Heart left ventricle (tissue), 16 donors: ENCODE measurements at places on chromosomes 5 and 9. TPM values are rescaled to one million over a fixed set of nuclear protein-coding genes. Genes with fewer than 3 reads are reported as not detected.

- no peak overlapping the region for H3K4me3 ChIP-seq
- peaks cover 41% of the 10 kb centered on the region for H3K4me1 ChIP-seq
- no peak for DNase-seq
- peak overlapping the region; percentile 64 for H3K27ac ChIP-seq
- no peaks in the 10 kb centered on the region for H3K27me3 ChIP-seq
- no peaks in the 10 kb centered on the region for H3K36me3 ChIP-seq
Measured at GRCh38 chr9:68998385-68998784, 15.5 kb downstream of the PRKACG start.

The PLAC8L1 gene
- not detected for polyA plus RNA-seq

The PCDHGA4 gene
- 5.1 TPM for polyA plus RNA-seq

GRCh38 chr9:6645355-6646292, at the start of gene GLDC:
GLDC (minus strand) TSS chr9:6645729; CDS start chr9:6645499, 230 bp downstream.
- peak; percentile 69 for DNase-seq
- H3K36me3 ChIP-seq: no peaks in the 10 kb centered on the region
- no peaks in the 10 kb centered on the region for H3K4me1 ChIP-seq

GRCh38 chr5:112124788-112125187, 294.3 kb downstream of the EPB41L4A start:
- no peak overlapping the region for H3K4me3 ChIP-seq
- H3K27me3 ChIP-seq: no peaks in the 10 kb centered on the region
- no peaks in the 10 kb centered on the region for H3K4me1 ChIP-seq
- DNase-seq: no peak

The AJM1 gene
- polyA plus RNA-seq: 2.8 TPM

The ARID3C gene
- polyA plus RNA-seq: not detected

The ERAP2 gene
- 0.99 TPM for polyA plus RNA-seq

The ADRA1B gene
- polyA plus RNA-seq: 0.65 TPM

GRCh38 chr9:82299870-82300269, 311.3 kb downstream of the SPATA31D1 start:
- H3K4me3 ChIP-seq: no peak overlapping the region
- DNase-seq: no peak
- H3K27ac ChIP-seq: no peak overlapping the region
- no peaks in the 10 kb centered on the region for H3K4me1 ChIP-seq
- H3K27me3 ChIP-seq: no peaks in the 10 kb centered on the region
- H3K36me3 ChIP-seq: no peaks in the 10 kb centered on the region

The MORN5 gene
- not detected for polyA plus RNA-seq

The UGT3A2 gene
- not detected for polyA plus RNA-seq

The ZFYVE16 gene
- 17.8 TPM for polyA plus RNA-seq

The NR5A1 gene
- polyA plus RNA-seq: 0.04 TPM

DNA sequence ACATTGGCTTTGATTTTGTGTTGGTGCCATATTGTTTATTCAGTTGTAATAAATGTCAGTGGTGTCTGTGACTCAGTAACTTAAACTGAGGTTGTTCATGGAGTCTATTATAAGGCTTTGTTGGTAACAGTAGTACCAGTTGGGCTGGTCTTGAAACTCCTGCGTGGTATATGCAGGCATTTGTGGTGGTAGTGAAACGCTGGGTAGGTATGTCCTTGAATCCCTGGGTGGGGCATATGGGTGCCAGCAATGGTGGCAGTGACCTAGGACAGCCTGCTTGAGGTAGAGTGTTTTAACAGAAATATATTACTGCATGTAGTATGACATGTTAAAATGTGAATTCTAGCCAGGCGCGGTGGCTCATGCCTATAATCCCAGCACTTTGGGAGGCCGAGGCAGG, 1058.5 kb upstream of the SEMA6A start:
- H3K27me3 ChIP-seq: no peaks in the 10 kb centered on the region
- no peak for DNase-seq
- H3K4me3 ChIP-seq: no peak overlapping the region
- no peaks in the 10 kb centered on the region for H3K4me1 ChIP-seq
- no peak overlapping the region for H3K27ac ChIP-seq

- H3K4me1 ChIP-seq: no peaks in the 10 kb centered on the region
- H3K27ac ChIP-seq: no peak overlapping the region
- H3K27me3 ChIP-seq: no peaks in the 10 kb centered on the region
- DNase-seq: peak; percentile 69
- H3K36me3 ChIP-seq: no peaks in the 10 kb centered on the region
- H3K4me3 ChIP-seq: no peak overlapping the region
Measured at GRCh38 chr5:150350524-150351344, 6.8 kb upstream of the TCOF1 start.

DNA sequence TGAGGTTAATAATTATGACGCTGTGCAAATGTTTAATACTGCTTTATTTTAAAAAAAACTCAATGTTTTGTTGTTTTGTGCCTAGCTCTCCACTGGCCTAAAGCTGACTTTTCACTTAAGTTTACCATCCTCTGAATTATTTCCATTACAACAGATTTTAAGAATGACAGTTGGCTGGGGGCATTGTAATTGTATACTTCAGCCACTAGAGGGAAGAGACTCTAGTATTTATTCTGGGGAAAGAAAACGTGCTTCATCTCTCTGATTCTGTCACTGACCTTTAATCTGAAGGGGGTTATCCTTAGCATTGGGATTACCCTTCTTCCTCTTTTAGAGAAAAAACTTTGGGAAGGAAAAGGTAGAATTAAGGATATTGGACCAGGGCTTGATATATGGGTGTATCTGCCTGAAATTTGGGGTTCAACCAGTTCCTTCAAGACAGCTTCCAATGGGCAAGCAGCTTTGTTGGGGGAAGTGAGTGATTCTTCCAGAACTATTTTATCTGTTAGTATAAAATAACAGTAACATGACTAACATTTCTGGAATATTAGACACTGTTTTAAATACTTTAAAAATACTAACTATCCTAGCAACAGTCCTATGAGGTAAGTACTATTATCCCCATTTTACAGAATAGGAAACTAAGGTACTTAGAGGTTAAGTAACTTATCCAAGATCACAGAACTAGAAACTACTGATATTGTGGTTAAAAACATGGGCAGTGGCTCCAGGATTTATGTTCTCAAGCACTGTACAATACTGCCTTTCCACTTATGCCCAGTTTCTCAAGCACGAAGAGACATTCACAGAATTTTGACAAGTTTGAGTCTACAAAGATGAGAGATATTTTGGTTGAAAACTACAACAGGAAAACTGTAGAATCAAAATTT, 208.4 kb downstream of the CD180 start:
- no peaks in the 10 kb centered on the region for H3K27me3 ChIP-seq
- peaks cover 7% of the 10 kb centered on the region for H3K4me1 ChIP-seq
- DNase-seq: no peak
- H3K27ac ChIP-seq: no peak overlapping the region
- no peak overlapping the region for H3K4me3 ChIP-seq
- H3K36me3 ChIP-seq: no peaks in the 10 kb centered on the region

The VAV2 gene
- polyA plus RNA-seq: 6.5 TPM

GRCh38 chr5:77305956-77306355, 95.5 kb downstream of the PDE8B start:
- H3K27ac ChIP-seq: no peak overlapping the region
- H3K4me3 ChIP-seq: no peak overlapping the region
- no peaks in the 10 kb centered on the region for H3K36me3 ChIP-seq
- no peaks in the 10 kb centered on the region for H3K27me3 ChIP-seq

DNA sequence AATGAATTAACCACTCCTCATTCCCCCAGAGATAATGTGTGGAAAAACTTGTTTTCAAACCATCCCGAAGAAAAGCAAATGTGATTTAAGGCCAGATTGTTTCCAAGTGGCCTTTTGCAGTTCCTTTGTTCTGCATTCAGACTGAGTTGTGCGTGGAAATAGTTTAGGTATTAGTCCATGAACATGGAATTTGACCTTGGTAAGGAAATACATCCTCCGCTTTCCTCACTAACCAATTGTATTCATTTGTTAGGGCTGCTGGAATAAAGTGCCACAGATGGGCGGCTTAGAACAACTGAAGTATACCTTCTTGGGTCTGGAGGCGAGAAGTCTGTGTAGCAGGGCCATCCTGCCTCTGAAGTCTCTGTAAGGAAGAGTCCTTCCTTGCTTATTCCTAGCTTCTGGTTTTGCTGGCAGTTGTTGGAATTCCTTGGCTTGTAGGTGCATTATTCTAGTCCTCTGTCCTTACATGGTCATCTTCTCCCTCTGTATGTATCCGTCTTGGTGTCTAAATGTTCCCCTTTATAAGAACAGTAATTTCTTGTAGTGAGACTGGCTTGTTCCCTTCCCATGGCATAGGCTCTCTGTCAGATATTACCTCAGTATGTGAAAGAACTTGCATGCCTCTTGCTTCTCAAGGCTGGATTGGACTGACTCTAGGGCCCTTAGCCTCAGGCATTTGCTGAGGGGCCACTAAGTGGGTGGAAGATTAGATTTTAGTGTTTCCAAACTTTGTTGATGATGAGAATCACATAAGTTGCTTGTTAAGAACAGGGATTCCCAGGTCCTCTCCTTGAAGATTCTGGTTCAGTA, 53.9 kb downstream of the RAI14 start:
- H3K36me3 ChIP-seq: no peaks in the 10 kb centered on the region
- H3K4me3 ChIP-seq: no peak overlapping the region
- DNase-seq: no peak
- H3K27ac ChIP-seq: no peak overlapping the region
- no peaks in the 10 kb centered on the region for H3K27me3 ChIP-seq

- H3K27me3 ChIP-seq: no peaks in the 10 kb centered on the region
- H3K4me1 ChIP-seq: peaks cover 84% of the 10 kb centered on the region
- H3K27ac ChIP-seq: peak overlapping the region; percentile 97
- no peaks in the 10 kb centered on the region for H3K36me3 ChIP-seq
- no peak for DNase-seq
- H3K4me3 ChIP-seq: no peak overlapping the region
Measured at GRCh38 chr9:134370638-134371037, 44.4 kb downstream of the RXRA start.

DNA sequence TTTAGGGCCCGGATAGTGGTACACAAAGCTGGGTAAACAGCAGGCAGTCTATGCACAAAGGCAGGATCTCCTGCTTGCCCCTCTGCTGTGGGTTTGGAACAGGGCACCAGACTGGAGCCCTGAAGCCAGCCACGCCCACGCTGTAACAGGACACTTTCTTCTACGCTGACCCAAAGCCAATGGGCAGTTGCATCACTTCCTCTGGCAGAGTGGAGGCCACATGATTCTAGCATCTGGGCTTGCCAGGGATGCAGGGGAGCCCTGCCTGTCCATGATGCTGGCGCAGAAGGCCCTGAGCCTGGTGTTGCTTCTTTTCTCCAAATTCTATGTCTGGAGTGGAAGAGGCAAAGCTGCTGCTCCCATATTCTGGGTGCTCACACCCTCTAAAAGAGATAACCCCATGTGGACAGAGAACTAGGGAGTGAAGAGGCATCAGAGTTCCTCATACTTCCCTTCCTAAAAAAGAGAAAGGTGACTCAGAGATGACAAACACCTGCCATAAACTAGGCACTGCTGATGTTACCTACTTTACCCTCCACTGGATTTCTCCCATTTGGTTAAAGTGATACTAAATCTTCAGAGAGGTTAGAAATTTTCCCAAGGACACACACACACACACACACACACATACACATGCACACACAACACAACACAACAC, 260.3 kb upstream of the KLF4 start:
- no peak overlapping the region for H3K4me3 ChIP-seq
- no peaks in the 10 kb centered on the region for H3K27me3 ChIP-seq
- H3K27ac ChIP-seq: peak overlapping the region; percentile 81
- H3K36me3 ChIP-seq: no peaks in the 10 kb centered on the region

The MAP1B gene
- polyA plus RNA-seq: 29.6 TPM

DNA sequence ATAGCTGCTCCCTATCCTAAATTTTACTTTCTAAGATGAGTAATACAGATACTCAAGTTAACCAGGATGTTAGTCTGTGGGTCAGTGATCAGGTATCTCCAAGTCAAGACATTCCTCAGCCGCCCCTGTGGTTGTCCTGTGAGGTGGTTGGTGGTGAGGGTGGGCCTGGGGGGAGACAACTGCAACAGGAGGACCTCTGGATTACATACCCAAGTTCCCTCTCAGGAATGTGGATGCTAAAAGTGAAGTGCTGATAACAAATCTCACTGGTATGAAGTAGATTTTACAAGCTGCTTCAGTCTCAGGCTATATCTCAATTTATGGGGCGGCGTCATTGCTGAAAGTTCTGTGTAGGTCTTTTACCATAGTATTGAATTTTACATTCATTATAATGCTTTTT, 38.3 kb downstream of the SLC1A3 start:
- H3K4me1 ChIP-seq: no peaks in the 10 kb centered on the region
- no peaks in the 10 kb centered on the region for H3K27me3 ChIP-seq
- no peak for DNase-seq
- H3K36me3 ChIP-seq: no peaks in the 10 kb centered on the region
- no peak overlapping the region for H3K27ac ChIP-seq

- H3K36me3 ChIP-seq: no peaks in the 10 kb centered on the region
- no peak for DNase-seq
- no peaks in the 10 kb centered on the region for H3K27me3 ChIP-seq
- H3K4me1 ChIP-seq: no peaks in the 10 kb centered on the region
- H3K27ac ChIP-seq: no peak overlapping the region
- no peak overlapping the region for H3K4me3 ChIP-seq
Measured at GRCh38 chr5:158320178-158320674, 461.3 kb upstream of the CLINT1 start.

The CARTPT gene
- polyA plus RNA-seq: not detected

DNA sequence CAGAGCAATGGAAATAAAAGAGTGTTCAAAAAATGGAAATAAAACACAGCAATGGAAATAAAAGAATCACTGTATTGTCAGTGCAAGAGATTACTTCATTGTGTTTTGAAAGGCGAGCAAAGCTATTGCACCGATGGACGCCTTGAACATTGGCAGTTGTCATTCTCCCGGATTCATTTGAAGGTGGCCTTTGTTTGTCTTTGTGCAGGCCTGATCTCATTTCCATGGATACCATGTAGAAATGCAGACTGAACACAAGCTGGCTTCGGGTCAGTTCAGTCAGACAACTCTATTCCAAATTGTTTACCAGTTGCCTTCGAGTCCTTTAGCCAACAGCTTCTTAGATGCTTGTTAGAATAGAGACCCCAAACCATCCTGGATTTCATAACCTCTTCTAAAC, 8.3 kb downstream of the ITGA2 start:
- no peak for DNase-seq
- no peaks in the 10 kb centered on the region for H3K4me1 ChIP-seq
- no peaks in the 10 kb centered on the region for H3K36me3 ChIP-seq
- H3K4me3 ChIP-seq: no peak overlapping the region
- H3K27me3 ChIP-seq: no peaks in the 10 kb centered on the region
- H3K27ac ChIP-seq: no peak overlapping the region

- H3K27me3 ChIP-seq: no peaks in the 10 kb centered on the region
- H3K36me3 ChIP-seq: no peaks in the 10 kb centered on the region
- no peaks in the 10 kb centered on the region for H3K4me1 ChIP-seq
- no peak overlapping the region for H3K4me3 ChIP-seq
- no peak for DNase-seq
Measured at GRCh38 chr9:133887540-133888047, 104.5 kb downstream of the VAV2 start.

DNA sequence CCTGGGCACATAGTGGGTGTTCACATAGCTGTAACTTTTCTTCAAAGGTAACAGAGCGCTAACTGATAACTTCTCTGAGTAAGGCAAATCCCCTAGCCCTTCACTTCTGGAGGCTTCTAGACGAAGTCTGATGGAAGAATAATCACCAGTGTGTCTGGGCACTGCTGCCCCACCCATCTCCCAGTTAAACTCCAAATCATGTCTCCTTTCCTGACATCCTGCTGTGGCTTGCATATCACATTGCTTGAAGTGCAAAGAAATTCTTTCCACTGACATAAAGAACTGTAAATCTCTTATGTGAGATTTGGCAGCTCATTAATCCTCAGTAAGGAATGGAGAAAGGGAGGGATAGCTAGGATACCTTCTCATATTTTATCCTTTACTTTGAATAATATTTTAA, 74.6 kb downstream of the MARCHF11 start:
- H3K4me1 ChIP-seq: no peaks in the 10 kb centered on the region
- no peak for DNase-seq
- no peaks in the 10 kb centered on the region for H3K36me3 ChIP-seq
- no peak overlapping the region for H3K4me3 ChIP-seq
- no peak overlapping the region for H3K27ac ChIP-seq

The SEMA4D gene
- 8.1 TPM for polyA plus RNA-seq
